Muscle of leg (tissue), 16 donors: ENCODE measurements at places on chromosomes 13 and 19. TPM values are rescaled to one million over a fixed set of nuclear protein-coding genes. Genes with fewer than 3 reads are reported as not detected.

Gene HMG20B
- total RNA-seq: 39.9 TPM

Gene CCNE1
- total RNA-seq: 18.0 TPM

Gene SSC5D
- 20.0 TPM for total RNA-seq

Gene LILRA2
- 0.53 TPM for total RNA-seq

Gene SYDE1
- total RNA-seq: 10.9 TPM
